CD4-positive, CD25-positive, alpha-beta regulatory T cell (primary cell): ENCODE measurements at places on chromosomes 2 and 18. TPM values are rescaled to one million over a fixed set of nuclear protein-coding genes. Genes with fewer than 3 reads are reported as not detected.

GRCh38 chr2:85009019-85009618 is 38.2 kb downstream of the KCMF1 start:
- DNase-seq, result no peak

- no peak for DNase-seq
These were observed 122.2 kb downstream of the INHBB start for GRCh38 chr2:120468136-120468535.

The GPR155 gene
- total RNA-seq, result 42.7 TPM

The SNORC gene
- 1.3 TPM for total RNA-seq
